ENCODE measurements at places on chromosomes 3 and 15.
A peak's percentile ranks its signal among the peaks of the same experiment; 100 is the strongest.

DNA sequence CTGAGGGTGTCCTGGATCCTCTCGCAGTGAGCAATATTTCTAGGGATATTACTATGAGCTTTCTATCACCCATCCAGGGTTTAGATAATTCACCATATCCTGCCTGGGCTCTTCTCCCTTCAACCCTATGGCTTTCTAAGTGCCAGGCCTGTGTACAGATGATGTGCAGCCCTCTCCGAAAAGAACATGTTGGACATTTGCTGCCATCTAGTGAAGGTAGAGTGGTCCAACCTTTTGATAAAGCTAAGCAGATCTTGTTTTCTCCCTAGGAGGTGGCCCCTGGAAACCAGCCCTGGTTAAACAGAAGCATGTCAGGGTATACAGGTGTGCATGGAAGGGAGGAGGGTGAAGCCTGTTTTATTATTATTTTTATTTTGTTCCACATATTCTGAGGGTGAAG is 27.9 kb upstream of the SCN10A start:
- DNase-seq, result no peak

DNA sequence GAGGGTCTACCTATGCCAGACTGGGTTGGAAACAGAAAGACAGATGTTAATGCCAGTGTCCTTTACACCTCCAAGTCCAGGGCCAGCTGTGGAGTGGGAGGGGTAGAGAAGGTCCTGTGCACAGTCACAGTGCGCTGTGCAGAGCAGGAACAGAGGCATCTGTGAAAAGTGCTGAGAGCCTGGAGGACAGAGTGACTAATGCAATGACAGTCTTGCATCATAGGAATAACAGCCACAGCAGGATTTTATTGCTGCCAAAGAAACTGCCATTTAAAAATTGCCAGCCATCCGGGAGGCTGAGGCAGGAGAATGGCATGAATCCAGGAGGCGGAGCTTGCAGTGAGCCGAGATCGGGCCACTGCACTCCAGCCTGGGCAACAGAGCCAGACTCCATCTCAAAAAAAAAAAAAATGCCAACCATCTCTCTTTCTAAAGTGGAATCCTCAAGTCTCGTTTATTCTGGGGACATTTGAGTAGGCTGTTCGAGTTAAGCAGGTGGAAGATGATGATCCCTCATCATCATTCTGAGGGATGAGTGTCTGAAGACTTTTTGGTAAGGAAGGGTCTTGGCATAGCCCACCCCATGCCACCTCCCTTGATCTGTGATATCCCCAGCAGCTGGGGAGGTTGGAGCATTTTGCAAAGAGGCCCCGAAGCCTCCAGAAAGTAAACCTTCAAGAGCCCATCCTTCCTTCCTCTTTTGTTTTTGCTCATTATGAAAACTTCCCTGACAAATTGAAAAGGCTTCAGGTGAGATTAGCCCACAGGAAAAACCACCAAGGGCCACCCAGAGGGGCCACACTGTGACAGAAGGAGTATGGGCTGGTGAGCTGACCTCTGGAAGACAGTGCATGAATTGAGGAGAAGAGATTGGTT is 7.7 kb downstream of the CCR2 start:
- no peak for DNase-seq

DNA sequence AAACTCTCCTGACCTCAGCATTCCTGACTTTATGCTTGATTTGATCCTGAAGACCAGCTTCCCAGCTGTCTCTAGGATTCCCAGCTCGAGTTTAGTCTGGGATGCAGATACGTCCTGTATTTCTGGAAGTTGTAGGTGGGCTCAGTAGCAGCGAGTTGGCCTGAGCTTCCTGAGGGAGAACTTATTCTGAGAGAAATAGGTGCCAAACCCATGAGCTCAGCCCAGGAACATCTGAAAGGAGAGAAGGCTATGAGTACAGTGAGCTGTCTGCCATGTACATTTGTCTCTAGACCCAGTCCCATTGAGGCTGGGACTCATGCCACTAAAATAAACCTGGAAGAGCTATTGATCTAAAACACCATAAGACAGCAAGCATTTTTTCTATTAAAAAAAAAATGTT is 36.6 kb upstream of the SLC9A9 start:
- no peak for DNase-seq

GRCh38 chr15:68034081-68034480 is 20.0 kb upstream of the PIAS1 start:
- no peak for DNase-seq

- DNase-seq, result no peak
These were observed 3.7 kb upstream of the TMED3 start for GRCh38 chr15:79307251-79307650.

DNA sequence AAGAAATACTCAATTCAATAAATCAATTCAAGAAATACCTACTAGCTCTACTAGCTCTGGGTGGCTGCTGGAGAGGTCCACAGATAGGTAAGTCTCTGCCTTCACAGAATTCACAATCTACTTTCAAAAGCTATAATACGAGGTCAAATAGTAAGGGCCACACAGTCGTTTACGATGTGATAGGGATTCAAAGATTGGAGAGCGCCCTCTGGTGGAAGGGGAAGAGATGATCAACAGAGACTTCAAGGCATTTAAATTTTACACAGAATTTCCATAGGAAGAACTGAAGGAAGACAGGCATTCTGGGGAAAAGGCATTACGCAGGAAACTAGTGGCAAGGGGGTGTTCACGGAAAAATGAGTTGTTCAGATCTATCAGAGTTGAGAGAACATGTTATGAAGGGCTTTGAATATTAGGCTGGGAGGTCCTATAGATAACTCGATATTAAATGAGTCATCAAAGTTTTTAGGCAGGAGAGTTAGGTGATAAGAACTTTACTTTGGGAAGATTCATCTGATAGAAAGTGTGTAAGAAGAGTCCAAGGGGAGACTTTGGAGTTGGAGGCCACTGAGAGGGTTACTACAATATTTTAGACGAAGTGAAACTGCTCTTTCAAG is 128.8 kb downstream of the FRMD5 start:
- DNase-seq, result no peak

DNA sequence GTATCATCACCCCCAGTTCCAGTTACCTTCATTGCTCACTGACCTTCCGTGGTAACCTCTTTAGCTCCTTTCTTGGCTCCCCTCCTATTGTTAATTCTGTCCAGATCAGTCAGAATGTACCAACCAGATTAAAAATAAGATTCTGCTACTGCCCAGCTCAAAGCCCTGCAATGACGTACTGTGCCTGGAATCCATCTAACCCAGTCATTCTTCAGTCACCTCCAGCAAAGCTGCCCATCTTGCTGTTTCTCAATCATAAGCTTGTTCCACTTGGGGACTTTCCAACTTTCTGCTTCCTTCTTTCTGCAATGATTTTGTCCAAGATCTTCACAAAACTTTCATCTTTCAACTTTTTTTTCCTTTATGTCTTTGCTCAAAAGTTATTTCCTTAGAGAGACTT is 512.0 kb upstream of the ZNF385D start:
- peak; percentile 28 for DNase-seq

- DNase-seq, result no peak
These were observed 45.3 kb downstream of the TPRA1 start for GRCh38 chr3:127545216-127545615.

DNA sequence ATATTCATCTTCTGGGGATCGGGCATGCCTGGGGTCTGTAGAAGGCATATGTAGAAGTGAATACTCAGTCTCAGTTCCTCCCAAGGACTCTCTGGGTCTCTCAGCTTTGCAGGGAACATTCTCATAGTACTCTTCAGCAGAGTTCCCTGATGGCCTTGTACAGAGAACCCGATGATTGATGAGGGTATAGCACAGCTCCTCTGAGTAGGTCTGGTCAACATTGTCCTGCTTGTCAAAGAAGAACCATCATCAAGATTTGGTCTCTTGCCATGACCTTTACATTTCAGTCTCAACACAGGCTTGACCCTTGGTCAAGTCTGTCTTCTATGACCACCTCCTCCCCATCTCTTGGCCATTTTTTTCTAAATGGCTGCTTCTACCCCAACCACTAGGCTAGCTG is 9.5 kb downstream of the GCSAM start:
- DNase-seq, result no peak

- no peak for DNase-seq
These were observed 440.7 kb upstream of the THBS1 start for GRCh38 chr15:39140060-39140604.

GRCh38 chr15:63794271-63794670 is 39.5 kb downstream of the HERC1 start:
- DNase-seq, result no peak

DNA sequence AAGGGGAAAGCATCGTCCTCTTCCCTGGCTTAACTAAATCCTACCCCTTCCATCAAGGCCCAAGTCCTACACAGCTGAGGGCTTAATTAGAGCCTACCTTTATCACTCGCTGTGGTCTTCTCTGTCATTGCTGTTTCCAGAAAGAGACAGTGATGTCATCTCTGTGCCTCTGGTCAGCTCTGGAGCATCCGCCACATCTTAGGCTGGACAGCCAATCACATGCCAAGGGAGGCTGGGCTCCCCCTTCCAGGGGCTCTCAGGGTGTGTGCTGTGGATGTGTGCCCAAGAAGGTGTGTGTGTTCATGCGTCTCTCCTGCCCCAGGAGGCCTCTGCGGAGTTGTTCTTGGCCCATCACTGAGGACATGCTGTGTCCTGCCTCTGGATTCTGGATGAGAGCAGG is 42.8 kb downstream of the CHST14 start:
- DNase-seq, result no peak

DNA sequence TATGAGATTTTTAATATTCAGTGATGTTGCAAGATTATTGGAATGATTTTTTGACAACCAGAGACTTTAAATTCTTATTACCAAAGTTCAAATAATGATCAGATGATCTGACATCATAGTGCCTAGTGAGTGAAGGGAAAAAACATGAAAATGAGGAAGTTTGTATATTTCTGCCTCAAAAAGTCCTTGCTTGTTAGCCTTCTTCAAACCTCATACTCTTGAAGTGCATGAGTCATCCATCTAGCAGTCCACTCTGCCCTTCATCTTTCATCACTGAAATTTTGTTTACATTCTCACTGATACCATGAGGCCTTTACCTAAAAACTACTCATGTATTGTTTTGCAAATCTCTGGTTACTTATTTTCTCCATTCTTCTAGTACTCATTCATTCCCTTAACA is 23.9 kb upstream of the OR5H6 start:
- no peak for DNase-seq

DNA sequence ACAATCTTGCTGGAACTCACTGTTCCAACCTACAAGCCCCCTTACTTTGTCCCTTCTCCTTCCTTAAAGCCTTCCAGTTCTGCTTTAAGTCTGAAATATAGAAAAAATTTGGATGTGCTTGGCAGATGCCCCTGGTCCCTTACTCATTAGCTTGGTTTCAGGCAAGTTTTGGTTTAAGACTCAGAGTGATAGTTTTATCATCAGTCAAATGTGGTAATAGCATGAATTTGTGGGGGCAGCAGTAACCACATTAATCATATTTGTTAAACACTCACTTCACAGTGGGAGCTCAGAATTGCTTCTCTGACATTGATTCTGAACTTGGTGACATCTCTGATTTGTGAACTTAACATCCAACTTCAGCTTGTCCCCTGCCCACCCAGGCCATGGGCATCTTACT is 58.3 kb upstream of the ALDH1A3 start:
- DNase-seq, result no peak

DNA sequence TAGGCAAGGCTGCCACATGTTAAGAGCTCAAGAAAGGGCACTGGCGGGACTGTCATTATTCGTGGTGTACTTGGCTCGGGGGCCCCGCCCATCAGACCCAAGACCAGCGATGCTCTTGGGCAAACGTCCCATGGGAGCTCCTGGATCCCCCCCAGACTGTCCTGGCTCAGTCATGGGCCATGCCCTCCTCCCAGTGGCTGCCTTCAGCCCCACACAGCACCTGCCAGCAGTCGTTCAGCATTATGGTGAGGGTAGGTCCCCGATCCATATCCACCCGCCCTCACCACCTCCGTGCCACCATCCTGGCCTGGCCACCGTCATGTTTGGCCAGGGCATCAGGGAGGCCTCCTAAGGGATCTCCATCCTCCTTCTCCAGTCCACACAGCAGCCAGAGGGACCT is 51.4 kb upstream of the IQSEC1 start:
- peak; percentile 29 for DNase-seq

DNA sequence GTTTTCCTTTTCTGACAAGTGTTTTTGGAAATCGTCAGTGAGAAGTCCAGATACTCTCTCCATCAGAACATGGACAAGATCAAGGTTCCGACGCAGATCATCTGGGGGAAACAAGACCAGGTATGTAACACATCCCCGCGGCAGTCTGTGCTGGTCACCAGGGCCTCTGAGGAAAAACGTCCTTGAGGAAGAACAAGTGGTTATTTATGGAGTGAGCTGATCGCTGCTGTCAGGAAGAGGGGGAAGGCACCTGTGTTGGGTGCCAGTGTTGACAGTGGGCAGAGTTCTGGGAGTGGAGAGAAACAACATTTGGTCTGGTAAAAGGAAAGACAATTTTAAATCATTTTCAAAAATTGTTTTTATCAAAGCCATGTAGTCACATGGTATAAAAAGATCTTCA is 20.7 kb upstream of the RPP14 start:
- DNase-seq, result no peak

GRCh38 chr15:70098461-70099166 is 897 bp upstream of the TLE3 start:
- DNase-seq, result no peak

DNA sequence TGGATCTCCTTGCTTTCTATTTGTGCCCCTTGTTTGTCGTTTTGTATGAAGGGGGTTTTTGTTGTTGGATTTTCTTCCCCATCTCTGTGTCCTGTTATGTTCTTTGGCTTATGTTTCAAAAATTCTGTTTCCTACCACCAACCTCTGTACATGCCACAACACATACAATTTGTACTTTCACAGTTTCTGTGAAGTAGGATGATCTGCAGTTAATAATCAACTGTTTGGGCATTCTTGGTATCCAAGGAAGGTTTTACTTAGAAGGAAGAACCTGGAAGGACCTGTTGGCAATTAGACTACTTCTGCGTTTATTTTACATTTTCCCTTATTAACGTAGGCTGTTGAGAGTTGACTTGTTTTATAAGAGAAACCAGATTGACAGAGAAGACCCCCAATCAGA is 8.3 kb downstream of the SETD5 start:
- no peak for DNase-seq

DNA sequence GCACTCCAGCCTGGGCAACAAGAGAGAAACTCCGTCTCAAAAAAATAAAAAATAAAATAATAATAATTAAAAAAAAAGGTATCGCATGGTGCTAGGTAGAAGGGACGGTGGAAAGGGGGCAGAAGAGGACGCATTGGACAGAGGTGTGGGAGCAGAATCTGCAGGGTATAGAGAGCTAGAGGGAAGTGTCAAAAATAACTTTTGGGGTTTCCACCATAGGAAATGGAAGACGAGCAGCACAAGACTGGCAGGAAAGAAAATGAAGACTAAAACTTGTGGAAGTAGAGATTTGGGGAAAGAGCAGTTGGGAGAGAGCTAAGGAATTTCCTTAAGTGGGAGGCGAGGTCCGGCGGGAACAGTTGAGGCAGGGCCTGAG is 585 bp upstream of the MKRN2 start:
- no peak for DNase-seq

- peak; percentile 55 for DNase-seq
These were observed 112.4 kb upstream of the TLE3 start for GRCh38 chr15:70210076-70210475.

GRCh38 chr3:99918715-99919114 is 101.1 kb downstream of the CMSS1 start:
- DNase-seq, result no peak

- no peak for DNase-seq
These were observed 1037.0 kb upstream of the NR2F2 start for GRCh38 chr15:95293456-95294031.
